NCI-H510A (cell line): ENCODE measurements at places on chromosomes 16 and 17.

- DNase-seq = no peak
Observed at GRCh38 chr17:7720125-7720524, 2.6 kb downstream of the DNAH2 start.

DNA sequence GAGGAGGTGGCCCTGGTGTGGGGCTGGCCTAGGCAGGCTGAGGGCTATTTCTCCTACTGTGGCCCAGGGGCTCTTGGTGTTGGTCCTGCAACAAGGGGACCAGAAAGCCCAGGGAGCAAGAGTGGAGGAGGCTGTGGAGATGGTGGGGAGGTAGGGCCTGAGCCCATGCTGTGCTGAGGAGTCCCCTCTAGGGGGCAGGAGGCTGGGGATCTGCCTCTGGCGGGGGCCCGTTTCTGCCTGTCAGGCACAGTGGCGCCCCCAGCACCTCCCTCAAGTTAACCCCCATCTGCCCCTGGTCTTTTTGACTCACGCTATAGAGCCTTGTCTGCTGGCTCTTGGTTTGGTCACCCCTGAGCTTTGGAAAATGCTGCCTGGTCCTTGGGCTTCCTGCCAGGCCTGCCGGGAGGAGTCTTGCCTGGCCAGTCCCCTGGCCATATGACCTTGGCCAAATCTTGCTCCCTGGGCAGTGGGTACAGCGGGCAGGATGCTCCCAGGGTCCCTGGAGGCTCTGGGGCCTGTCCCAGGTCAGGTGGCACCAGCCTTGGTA, 5.9 kb downstream of the BAIAP2 start:
- no peak for DNase-seq

DNA sequence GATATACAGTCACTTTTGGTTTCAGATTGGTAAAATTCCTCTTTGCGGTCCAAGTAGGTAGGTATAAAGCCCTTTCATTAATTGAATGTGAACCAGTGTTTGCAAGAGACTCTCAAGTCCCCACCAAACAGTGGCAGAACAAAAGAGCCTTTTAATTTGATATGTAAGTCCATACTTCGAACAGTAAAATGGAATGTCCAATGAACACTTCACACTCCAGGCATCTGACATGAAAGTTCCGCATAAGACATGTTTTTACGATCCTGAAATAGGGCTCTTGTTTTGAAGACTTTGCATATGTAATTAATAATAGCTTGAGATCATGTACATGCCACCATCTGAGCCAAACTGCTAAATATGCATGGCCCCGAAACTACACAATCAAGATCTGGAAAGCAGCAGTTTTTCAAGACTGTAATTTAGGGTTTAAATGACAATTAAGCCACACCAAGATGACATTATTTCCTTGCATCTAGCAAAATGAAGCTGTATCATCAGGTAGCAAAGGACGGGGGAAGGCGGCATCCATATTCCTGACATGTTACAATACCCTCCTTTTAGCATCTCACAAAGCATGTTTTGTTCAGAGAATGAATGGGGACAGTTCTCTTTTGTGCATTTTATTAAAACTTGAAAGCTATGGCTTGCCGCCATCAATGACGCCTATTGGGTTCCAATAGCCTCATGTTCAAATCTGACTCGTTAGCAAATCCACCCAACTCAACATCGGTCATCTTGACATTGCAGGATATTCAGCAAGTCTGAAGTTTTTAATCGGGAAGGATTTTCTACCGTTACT, 39.4 kb downstream of the LITAF start:
- DNase-seq = no peak

DNA sequence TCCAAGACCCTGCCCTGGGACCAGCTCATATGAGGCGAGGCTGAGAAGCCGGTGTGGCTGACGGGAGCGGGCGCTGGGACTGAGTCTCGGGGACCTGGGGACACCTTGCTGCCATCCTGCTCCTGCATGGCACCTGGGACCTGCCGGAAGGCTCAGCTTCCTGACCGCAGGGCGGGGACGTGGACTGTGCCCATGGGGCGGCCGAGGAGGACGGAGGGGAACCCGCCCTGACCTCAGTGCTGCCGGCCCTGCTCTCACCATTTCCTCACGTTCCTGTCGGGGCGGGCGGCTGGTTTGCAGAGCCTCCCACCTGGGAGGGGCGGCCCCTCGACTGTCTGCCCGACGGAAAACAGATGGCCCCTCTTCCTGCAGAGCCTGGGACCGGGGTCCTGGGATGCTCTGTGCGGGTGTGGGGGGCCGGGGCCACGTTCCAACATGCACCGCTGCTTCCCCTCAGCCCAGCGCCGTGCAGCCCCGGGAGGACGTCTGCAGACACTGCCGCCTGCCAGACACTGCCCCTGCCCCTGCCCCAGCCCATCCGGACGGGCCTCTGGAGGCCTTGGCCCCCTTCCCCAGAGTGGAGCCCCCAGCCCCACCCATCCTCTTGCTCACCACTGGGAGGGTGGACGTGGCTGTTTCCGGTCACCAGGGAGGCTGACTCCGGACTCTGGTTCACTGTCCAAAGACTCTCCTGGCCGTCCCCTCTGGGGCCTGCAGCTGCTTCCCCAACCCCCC, 43.9 kb upstream of the SSTR5 start:
- DNase-seq = no peak

GRCh38 chr16:52050418-52050817, 496.5 kb downstream of the TOX3 start:
- no peak for DNase-seq

DNA sequence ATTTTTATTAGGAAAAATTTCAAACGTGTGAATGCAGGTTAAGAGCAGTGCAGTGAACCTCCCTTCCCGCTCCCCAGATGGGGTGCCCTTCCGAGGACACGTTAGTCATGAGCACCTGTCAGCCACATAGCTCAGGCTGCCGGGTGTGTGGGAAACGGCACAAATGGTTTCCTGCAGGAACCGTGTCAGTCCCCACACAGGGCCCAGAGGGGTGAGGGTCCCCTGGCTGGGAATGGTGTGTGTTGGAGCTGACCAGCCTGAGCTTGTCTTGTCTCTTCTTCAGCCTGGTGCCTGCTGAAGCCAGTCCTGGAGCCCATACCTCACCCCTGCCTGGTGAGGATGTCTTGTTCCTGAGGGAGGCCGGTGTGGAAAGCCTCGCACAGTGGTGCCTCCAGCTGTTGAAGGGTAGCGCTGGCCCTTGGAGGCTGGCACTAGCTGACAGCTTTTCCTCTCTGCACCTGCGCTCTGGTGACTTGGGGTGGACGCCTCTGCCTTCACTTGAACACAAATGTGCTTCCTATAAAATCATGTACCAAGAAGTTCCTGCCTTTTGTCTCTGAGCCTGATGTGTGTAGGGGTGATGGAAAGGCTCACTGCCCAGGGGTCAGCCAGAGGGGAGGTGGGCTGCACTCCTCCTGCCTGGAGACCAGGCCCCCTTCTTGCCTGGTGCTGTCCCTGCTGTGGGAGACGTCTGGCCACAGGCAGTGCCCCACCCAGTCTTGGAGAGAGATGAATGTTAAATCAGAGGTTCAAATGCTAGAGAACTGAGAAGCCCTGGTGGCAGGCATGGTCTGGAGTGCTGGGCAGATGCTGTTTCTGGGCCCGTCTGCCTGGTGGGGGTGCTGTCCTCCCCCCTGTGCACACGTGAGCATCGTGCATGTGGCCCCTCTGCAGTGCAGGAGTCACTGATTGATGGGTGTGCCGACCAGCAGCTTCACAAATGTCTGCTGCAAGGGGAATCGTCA, 102.6 kb upstream of the ZNF750 start:
- DNase-seq = no peak

- DNase-seq = no peak
Observed at GRCh38 chr16:80689487-80689886, 114.9 kb downstream of the CDYL2 start.

GRCh38 chr17:14107889-14108288, 38.6 kb downstream of the COX10 start:
- DNase-seq = no peak

DNA sequence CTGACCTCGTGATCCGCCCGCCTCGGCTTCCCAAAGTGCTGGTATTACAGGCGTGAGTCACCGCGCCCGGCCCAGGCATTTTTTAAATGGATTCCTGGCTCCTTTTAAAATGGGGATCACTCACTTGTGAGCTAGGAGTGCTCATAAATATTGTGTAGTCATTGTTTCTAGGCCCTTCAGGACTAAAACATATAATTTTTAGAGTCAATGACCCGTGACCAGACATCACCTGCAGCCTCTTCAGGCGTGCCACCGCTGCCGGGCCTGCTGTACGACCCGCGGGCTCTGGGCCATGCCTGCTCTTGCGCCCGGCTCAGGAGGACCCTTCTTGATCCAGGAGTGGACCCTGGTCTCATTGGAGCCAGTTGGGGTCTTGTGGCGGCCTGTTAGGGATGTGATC, 30.8 kb downstream of the EFCAB5 start:
- DNase-seq = no peak

GRCh38 chr16:90020838-90021382, 1.7 kb upstream of the DBNDD1 start:
- DNase-seq = no peak

DNA sequence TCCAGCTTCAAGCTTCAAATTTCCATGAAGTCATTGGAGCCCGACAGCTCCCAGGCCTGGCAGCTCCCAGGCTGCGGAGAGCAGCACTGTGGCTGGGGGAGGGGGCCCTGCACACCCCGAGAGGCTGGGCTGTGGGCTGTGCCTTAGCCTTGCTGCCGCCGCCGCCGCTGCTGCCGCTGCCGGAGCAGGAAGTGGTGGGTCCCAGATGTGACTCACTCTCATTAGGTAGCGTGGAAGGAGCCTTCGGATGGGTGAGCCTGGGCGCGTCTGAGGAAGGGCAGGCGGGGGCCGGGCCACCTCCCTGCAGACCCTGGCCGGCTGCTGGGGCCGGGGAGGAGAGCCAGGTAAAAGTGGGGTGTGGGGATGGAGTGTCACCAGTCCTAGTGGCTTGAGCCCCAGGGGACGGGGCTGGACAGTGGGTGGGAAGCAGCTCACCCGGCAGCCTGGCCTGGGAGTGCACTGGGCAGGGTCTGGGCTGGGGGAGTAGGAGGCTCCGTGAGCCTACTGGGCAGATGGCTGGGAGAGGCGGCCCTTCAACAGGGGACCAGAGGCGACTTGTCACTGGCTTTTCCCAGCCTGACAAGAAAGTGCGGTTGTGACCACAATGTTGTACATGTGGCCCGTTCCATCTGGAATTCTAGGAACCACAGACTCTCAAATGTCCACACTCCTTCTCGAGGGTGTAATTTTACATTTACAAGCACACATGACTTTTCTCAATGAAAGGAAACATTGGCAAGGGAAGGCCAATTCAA, at the start of gene ADCY7:
TSS of gene ADCY7 (plus strand) at position 215 of the 755 bp plus-strand sequence. CDS start 21,629 bp downstream, outside the sequence.
- DNase-seq = peak; percentile 65

- DNase-seq = peak; percentile 61
Observed at GRCh38 chr16:3150346-3151218, 15.8 kb downstream of the ZNF213 start.

DNA sequence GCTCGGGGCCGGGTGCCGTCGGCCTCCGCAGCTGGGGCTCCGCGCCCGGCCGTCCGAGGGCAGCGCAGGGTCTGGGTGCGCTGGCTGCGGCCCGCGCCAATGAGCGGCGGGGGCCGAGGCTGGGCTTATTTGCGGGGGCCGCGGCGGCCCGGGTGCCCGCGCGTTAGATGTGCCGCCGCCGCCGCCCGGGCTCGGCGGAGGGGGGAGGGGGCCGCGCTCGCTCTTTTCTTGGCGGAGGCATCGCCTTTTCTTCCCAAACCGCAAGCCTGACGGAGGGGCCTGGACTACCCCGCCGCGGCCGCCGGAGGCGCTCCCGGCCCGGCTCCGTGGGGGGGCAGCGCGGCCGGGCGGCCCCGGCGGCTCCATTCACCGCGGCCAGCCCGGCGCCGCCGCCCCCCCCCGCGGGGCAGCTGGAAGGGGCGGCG, at the start of gene NOTUM:
TSS of gene NOTUM (minus strand) at position 101 of the 425 bp plus-strand sequence. CDS start 278 bp downstream, outside the sequence.
- DNase-seq = no peak

DNA sequence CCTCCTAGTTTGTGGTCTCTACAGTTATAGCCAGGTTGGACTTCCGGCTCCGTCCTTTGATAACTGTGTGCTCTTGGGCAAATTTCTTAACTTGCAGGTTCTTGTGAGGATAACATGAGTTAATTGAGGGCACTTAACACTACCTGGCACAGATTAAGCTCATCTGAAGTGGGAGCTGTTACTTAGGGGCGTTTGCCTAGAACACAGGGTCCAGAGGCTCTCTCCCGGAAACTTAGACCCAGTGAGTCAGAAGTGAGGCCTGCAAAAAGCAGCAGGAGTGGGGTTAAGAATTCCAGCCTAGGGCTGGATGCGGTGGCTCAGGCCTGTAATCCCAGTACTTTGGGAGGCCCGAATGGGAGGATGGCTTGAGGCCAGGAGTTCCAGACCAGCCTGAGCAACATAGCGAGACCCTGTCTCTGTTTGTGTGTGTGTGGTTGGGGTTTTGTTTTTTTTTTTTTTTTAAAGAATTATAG, 1.4 kb downstream of the MVP start:
- no peak for DNase-seq

GRCh38 chr17:7219229-7219811, 316 bp downstream of the DLG4 start:
- DNase-seq = no peak

GRCh38 chr17:14926526-14927122, 338.5 kb downstream of the PMP22 start:
- DNase-seq = no peak

DNA sequence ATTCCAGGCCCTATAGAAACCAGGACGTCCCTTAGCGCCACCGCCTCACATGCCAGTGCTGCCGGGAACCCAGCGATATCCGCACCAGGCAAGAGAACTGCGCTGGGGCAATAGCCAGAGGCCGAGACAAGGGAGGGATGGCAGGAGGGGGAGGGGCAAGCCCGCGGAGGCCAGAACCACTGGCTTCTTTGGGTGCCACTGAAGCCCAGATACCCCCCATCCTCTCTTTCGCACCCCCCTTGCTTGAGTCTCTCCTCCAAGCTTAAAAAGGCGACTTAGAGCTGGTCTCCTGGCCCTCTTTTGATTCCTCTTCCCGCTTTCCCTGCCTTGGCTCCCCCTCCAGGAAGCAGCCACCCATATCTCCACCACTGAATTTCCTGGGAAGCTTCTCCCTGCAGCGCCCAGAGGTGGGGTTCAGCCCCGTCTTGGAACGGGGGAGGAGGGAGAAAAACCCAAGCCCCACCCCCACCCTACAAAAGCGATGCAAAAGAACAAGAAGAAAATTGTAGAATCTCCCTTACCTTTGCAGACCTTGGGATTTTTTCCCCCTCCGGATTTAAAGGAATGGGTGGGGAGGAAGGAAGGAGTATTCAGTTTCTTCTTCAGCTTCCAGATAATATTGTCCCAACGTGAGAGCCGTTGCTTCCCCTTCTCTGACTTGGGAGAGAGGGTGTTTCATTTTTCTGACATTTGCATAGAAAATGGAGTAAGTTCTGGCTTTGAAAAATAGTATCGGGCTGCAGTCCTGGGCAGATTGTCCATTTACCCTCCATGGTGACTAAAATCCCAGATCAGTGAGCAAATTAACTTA, 622 bp downstream of the HOXB6 start:
- no peak for DNase-seq

DNA sequence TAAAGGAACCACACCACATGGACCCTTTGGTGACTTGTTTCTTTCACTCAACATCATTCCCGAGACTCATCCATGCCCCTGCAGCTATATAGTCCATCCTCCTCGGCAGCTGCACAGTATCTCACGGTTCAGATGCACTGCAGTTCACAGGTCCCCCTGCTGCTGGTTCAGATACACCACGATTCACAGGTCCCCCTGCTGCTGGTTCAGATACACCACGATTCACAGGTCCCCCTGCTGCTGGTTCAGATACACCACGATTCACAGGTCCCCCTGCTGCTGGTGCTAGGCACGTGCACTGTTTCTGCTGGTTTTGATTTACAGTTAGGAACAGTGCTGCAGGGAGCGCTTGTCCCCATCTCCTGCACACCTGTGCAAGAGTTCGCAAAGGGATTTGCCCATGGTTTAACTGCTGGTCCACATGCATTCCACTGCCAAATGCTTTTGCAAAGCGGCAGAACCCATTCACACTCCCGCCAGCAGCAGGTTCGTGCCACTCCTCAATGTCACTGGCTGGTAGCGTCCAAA, 3.8 kb downstream of the HSDL1 start:
- DNase-seq = peak; percentile 23

GRCh38 chr16:51527349-51527748, 376.3 kb upstream of the SALL1 start:
- DNase-seq = no peak
